CD4-positive, alpha-beta T cell treated with Interleukin-17A for 4 hours (primary cell): ENCODE measurements at places on chromosomes 13 and 19.

- no peak for DNase-seq
Measured at GRCh38 chr13:50712456-50712855, 131.0 kb downstream of the DLEU7 start.

GRCh38 chr19:29397748-29398147, 128.0 kb upstream of the VSTM2B start:
- no peak for DNase-seq

- DNase-seq: no peak
Measured at GRCh38 chr13:21383090-21383489, 76.0 kb downstream of the ZDHHC20 start.

GRCh38 chr19:4589579-4590410, 30.3 kb upstream of the SEMA6B start:
- DNase-seq: peak; percentile 31

DNA sequence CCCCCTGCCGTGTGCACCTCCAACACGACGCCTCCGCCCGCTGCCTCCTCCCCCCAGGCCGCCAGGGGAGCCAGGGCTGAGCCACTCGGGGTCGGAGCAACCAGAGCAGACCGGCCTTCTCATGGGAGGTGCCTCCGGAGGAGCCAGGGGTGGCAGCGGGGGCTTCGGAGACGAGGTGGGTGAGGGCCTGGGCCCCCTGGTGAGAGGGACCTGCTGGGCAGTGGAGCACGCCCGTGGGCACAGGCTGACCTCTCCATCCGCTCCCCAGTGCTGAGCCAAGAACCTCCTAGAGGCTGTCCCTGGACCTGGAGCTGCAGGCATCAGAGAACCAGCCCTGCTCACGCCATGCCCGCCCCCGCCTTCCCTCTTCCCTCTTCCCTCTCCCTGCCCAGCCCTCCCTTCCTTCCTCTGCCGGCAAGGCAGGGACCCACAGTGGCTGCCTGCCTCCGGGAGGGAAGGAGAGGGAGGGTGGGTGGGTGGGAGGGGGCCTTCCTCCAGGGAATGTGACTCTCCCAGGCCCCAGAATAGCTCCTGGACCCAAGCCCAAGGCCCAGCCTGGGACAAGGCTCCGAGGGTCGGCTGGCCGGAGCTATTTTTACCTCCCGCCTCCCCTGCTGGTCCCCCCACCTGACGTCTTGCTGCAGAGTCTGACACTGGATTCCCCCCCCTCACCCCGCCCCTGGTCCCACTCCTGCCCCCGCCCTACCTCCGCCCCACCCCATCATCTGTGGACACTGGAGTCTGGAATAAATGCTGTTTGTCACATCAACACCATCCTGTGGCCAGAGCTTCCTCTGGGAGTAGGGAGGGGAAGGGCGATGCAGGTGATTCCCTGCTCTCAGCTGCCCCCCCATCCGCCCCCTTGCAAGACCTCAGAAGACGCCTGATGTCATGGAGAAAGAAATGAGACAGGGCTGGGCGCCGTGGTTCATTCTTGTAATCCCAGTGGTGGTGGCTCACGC, 12.0 kb downstream of the BCAM start:
- DNase-seq: no peak

DNA sequence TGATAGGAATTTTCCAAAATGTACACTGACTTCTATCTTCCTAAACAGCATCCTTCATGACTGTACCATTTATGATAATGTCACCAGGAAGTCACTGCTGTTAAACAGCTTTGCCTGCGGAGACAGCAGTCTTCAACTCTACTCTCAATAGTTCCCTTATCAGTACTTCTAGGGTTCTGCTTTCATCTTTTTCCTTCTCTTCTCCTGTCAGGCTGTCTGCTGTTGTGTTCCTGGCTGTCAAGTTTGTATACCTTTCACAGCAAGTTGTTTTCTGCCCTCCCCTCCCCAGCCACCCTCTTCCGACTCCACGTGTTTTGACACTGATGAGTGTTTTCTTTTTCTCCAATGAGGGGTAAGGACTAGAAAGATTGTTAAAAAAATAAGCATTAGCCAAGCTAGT, 2.2 kb downstream of the UPF3A start:
- no peak for DNase-seq

DNA sequence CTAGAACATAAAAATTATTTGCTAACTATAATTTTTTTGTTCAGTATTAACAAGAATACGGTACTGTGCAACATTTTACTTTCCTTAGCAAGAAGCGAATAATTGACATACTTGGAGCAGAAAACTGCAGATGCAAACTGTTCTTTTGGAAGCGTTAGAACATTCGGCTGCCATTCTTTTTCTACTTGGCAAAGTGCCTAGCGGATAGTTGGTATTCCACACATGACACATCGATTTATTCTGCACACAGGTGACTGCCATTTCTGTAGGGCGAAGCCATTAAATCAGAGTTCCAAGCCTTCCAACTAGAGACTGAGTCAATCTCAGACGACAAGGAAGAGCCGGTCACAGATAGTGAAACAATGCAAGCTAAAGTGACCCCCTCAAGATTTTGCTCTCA, 117.4 kb downstream of the TRPC4 start:
- DNase-seq: no peak

DNA sequence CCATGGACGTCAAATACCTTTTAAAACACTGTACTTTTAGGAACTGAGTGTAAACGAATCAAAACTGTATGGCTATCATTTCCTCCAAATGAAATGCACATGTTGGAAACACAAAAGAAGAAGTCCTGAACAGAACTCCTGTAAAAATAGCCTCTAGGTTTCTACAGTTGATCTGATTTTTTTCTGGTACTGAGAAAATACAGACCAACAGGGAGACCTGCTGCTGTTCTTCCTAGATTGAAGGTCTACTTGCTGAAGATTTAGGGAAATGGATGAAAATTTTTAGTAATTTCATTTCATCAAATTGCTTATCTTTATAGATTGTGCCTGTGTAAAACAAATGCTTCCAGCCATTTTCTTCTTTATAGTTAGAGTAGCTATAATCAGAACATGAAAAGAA, 520.4 kb downstream of the SLITRK6 start:
- DNase-seq: no peak

DNA sequence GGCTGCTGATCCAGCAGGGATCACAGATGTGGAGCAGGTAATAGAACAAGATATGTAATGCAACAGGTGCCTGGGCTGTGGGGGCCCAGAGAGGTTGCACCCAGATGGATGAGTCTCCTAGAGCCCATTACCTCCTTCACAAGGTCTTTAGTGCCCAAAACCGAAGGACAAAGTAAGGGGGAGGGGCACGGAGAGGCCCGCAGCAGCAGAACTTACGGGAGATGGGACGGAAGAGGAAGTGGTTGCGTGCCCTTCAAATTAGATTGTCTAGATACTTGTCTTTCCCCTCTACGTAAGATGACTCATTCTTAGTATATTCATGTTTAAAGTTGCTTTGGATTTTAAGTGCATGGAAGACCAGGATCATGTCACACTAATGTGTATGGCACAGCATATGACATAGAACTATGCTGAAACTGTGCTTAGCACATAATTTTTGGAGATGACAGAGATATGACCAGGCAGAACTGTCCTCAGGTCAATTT, 5.7 kb upstream of the MRPS31 start:
- DNase-seq: peak; percentile 82

GRCh38 chr19:49812452-49812996, 568 bp downstream of the FUZ start:
- DNase-seq: no peak

DNA sequence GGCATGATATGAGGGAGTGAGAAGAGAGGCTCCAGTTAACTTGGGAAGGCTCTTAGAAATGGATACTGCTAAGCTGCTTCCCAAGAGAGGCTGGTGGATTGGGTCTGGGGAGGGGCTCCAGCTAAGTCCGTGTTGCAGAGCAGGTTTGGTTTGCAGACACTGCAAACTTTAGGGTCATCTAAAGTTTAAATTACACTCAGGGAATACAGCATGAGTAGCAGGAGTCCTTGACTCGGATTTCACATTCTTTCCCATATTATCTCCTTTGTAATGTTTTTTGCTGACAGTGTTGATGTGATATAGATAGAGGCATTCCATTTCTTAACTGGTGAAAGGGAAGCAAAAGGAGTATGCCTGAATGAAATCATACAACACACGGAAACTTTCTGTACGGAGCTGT, 31.9 kb downstream of the SGCG start:
- no peak for DNase-seq

DNA sequence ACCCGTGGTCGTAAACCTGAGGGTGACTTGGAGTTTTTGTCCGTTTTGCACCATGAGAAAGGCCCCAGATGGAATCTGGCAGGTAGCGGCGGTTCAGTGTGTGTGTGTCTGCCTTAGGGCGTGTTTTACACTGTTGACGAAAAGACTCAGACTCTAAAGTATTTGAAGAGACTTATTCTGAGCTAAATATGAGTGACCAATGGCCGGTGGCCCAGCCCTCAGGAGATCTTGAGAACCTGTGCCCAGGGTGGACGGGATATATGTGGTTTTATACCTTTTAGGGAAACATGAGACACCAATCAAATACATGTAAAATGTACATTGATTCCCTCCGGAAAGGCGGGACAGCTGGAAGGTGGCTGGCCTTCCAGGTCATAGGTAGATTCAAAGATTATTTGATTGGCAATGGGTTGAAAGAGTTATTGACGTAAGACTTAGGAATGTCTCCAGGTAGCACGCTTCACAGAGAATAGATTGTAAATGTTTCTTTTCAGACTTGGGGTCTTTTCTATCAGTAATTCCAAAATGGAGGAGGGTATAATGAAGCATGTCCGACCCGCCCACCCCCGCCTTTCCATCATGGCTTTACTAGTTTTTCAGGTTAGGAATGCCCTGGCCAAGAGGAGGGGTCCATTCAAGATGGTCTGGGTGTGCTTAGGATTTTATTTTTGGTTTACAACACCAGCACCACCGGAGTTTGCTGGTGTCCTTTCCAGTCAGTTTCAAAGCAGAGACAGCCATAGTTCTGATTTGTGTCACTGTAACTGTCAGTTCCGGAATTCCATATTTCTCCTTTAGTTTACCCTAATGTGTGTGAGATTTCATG, 1.0 kb upstream of the ZNF529 start:
- no peak for DNase-seq

- DNase-seq: peak; percentile 16
Measured at GRCh38 chr13:48412881-48413351, at the start of gene LPAR6. LPAR6 (minus strand) TSS chr13:48413113; CDS start chr13:48412423, 690 bp downstream.
